ENCODE measurements at places on chromosomes 11 and 22.

GRCh38 chr11:74171997-74172396 is 908 bp downstream of the PPME1 start:
- DNase-seq = no peak

DNA sequence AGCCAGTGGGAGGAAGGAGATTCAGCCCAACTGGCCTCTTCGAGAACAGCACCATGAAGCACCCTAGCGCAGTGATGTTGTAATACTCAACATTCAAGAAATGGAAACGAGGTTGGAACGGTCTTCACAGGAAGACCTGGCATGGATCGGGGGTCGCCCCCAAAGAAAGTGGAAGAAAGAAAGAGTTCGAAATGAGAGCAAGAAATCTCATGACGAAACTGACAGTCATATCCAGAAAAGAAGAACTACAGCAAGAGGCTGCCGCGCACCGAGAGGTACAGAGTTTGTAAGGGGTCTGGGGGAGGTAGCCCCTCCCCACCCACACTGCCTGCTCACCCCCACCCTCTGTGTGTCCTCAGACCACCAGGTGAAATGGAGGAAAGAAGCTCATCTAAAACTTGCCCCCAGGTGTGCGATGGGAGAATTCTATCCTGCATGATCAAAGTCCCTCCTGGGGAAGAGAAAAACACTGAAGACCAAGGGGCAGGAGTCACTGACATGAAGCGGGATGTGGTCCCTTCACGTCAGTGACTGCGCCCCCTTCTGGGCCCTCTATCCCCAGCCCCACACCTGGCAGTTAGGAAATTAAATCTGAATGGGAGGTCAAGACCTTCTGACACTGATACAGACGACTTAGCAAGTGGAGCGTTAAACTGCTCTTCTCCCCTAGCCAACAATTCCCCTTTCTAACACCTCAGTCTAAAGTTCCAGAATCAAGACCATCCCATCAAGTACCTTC is 52.9 kb upstream of the SPATA19 start:
- DNase-seq = no peak

DNA sequence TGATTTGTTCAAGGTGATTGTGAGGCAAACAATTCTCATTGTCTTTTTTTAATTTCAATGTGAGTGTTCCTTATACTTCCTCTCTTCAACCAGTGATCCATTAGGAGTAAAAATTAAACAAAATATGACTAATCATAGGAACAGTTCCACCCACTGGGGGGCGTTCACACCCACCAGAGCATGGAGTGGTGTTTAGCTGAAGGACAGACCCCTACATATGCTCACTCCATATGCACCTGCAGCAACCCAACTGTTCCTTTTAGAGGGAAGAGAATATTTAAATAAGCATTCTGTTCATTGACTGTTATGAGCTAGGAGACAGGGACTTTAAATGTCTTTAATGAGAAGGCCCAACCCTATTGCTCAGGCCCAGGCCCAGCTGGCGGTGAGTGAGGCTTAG is 78.7 kb upstream of the DRD2 start:
- DNase-seq = no peak

- DNase-seq = no peak
Measured at GRCh38 chr11:101269990-101270660, 140.5 kb upstream of the PGR start.

DNA sequence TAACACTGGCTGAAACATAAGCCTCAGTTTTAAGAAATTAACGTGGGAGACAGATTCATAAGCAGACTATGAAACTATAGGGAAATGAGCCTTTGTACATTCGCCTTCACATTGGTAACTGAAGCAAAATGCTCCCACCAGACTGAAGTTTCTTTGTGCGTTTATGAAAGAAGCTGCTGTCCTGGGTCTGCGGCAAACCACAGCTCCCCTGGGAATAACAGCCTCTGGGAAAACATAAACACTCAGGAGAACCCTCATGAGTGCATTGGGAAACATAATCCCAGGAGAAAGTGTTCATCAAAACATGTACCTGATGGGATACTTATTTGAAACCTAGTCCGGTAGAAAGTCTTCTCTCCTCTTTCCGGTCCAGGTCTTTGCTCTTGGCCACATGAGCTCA is 193.1 kb upstream of the LARGE1 start:
- no peak for DNase-seq

- no peak for DNase-seq
Measured at GRCh38 chr11:115780646-115781362, 276.6 kb upstream of the CADM1 start.

- no peak for DNase-seq
Measured at GRCh38 chr22:20809538-20810185, 35.7 kb downstream of the SERPIND1 start.

GRCh38 chr11:113546757-113547507 is 71.7 kb upstream of the DRD2 start:
- no peak for DNase-seq

DNA sequence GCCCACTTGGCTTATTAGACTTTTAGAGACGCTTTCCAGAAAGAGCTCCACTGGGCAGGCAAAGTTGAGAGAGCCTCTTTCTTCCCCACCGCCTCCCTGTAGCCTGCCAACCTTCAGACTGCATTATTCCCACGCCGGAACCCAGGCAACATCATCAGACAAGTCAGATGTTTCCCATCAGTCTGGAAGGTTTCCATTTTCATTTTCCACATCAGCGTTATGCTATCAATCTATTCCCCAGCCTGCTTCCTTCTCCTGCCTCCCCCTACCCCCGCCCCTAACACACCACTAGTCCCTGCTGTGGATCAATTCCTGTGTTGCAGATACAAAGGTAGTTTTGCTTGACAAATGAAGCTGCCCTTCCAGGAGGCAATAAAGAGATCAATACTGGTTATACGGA is 184.8 kb downstream of the DSCAML1 start:
- DNase-seq = no peak

DNA sequence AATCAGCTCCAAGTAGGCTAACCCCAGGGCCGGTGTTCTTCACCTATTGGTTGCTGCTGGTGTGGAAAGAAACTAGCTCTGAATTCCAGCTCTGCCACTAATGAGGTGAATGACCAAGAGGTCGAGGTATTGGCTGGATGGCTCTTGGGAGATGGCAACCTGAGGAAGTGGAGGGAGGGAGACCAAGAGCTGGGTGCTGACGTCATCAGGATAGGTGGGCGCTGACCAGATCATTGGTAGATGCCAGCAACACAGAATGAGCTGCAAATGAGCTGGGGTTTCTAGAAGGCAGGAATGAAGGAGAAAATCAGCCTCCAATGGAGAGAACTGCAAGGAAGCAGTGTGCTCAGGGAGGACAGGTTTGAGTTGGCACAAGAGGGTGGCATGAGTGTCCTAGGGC is 14.7 kb upstream of the CSF2RB start:
- DNase-seq = no peak

GRCh38 chr11:60130496-60130895 is 42.0 kb downstream of the MS4A2 start:
- no peak for DNase-seq

GRCh38 chr11:1918436-1919315 is 827 bp upstream of the TNNT3 start:
- DNase-seq = no peak

DNA sequence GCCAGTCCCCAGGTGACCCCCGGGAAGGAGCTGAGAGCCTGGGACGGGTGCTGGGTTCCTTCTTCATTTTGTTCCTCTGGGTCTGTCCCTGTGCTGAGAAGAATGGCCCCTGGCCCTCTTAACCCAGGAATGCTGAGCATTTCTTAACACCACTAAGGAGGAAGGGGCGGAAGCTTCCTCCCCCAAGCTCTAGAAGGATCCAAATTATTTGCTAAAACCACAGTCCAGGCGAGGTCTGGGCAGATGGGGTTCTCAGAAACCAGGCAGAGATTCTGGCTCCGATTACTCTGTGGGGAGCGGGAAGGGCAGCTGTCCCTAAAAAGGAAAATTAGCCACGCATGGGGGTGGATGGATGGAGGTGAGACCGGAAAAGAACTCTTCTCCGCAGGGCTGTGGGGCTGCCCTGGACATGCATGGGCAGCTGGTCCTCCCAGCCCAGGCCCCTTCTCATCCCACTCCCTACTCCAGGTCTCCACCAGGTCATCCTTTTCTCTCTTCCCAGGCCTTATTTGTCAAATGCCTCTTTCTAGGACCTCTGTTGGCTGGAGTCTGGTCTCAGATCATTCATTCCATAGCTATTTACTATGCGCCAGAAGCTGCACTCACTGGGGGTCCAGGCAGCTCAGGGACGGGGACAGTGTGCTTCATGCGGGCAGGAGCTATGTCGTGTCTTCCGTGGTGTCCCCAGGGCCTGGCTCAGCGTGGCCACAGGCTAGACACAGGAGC is 45.0 kb upstream of the MYH9 start:
- no peak for DNase-seq

GRCh38 chr11:15286465-15286864 is 171.7 kb downstream of the INSC start:
- DNase-seq = no peak

DNA sequence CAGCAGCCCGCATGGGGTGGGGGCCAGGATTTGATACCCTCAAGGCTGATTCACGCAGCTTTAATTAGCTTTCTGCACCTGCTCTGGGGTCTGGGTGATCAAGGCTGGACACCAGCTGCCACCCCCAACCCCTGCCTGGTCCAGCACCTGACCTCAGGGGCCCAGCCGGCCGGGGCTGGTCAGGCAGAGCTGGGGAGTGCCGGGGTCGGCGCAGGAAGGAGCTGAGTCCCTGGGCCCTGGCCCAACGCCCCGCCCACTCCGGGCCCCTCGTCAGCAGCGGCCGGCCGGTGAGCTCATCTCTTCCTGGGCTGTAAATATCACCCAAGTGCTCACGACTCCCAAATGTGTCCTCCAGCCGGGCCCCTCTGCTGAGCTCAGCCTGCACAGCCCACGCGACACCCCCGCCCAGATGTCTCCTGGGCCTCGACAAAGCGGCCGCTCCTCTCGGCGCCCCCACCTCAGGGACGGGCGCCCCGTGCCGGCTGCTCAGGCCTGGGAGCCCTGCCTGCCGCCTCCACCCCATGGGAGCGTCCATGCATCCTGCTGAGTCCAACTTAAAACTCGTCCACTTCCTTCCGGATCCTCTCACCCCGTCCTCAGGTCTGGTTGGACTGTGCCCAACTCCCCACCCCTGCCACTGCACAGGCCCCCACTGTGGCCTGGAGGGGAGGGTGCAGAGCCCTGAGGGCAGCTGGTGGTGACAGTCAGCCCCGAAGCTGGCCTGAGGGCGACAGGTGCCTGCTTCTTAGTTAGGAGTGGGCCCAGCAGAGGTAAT is 29.0 kb downstream of the RTN4R start:
- DNase-seq = no peak

GRCh38 chr11:110314366-110315095 is 18.1 kb upstream of the RDX start:
- DNase-seq = no peak

DNA sequence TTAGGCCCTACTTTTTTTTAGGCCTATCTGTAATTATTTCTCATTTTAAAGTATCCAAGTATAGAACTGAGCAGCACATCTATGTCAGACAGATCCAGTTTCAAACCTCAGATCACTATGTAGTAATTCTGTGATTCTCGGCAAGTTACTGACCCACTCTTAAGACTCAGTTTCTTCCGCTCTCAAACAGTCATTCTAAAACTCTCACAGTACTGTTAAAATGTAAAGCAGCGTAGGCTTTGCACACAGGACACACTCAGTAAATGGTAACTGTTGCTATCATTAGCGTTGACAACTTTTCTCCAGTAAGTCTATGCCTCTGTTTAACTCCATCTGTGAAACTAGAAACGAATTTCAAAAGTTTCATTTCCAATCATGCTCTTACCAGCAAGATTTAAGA is 277.1 kb downstream of the TTC28 start:
- DNase-seq = no peak

DNA sequence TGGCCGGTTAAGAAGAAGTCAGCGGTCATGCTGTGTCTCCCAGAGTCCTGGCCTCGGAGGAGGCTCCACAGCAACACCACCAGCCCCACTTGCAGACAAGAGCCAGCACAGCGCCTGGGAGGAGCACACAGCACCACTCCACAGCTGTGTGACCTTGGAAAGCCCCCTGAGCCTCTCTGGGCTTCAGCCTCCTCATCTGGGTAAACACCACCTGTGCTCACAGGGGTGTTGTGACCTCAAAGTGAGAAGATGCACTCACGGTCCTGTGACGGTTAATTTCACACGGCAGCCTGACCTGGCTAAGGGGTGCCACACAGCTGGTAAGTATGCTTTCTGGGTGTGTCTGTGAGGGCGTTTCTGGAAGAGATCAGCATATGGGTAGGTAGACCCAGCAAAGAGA is 54.7 kb downstream of the PHF21B start:
- no peak for DNase-seq

DNA sequence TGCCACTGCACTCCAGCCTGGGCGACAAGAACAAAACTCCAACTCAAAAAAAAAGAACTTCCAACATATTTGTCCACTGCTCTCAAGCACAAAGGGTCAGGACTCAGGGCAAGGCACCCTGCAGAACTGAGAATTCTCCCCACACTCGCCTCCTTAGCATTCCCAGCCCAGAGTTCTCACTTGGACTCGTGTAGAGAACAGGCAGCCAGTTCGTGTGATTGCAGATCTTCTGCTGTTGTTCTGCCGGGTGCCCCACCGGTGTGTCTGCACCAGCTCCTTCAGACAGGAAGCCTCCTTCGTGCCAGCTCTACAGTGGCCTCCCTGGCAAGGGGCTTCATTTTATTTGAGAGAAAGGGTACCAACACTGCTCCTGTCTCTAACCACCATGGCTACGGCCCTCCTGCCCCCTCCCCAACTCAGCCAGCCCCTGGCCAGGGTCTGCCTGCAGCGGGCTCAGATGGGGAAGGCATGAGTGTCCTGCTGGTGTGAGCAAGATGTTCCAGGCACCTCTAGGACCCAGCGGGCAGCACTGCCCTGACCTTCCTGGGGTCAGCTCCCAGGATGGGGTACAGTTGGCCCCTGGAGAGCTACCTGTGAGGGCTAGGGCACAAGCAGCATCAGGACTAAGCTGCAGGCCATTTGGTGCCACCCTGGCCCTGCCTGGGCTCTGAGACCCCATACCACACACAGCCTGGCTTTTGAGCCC is 19.5 kb upstream of the SCGB1A1 start:
- DNase-seq = no peak

DNA sequence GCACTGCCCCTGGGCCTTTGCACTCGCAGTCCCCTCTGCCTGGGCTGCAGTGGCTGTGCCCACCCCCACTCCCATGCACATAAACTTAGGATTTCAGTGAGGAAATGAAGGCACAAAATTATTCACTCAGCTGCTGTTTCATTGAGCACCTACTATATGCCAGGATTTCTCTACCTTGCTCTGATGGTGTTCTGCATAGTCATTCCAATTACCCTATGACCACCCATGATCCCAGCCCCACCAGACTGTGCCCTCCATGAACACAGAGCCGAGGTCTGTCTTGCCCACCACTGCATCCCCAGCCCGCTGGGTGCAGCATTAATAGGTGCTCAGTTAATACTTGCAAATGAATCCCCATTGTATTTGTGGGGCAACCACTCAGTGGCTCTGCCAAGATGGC is 10.9 kb downstream of the CYTH4 start:
- DNase-seq = no peak
